Smooth muscle cell of the pulmonary artery (primary cell): ENCODE measurements at places on chromosomes 7 and 10. TPM values are rescaled to one million over a fixed set of nuclear protein-coding genes. Genes with fewer than 3 reads are reported as not detected.

PIP gene
- not detected in 2 replicates for total RNA-seq

CDK13 gene
- 59.7 and 63.8 TPM in 2 replicates for total RNA-seq

TRPV5 gene
- not detected in 2 replicates for total RNA-seq

EPO gene
- total RNA-seq, result not detected in 2 replicates

PAX4 gene
- total RNA-seq, result not detected in 2 replicates

MRPS17 gene
- total RNA-seq, result 10.4 and 11.1 TPM in 2 replicates

SRGN gene
- 498 and 560 TPM in 2 replicates for total RNA-seq

ANKMY2 gene
- 17.0 and 26.7 TPM in 2 replicates for total RNA-seq

MPLKIP gene
- total RNA-seq, result 15.3 and 18.8 TPM in 2 replicates

MOGAT3 gene
- not detected in 2 replicates for total RNA-seq

FBXO24 gene
- 0.13 and 0.20 TPM in 2 replicates for total RNA-seq

MSS51 gene
- 2.1 and 2.2 TPM in 2 replicates for total RNA-seq

TMEM26 gene
- 0.40 and 2.0 TPM in 2 replicates for total RNA-seq

PTPN12 gene
- total RNA-seq, result 57.6 and 60.6 TPM in 2 replicates

MAGI2 gene
- 9.8 and 14.9 TPM in 2 replicates for total RNA-seq

VSTM2A gene
- not detected in 2 replicates for total RNA-seq

PCGF6 gene
- total RNA-seq, result 8.3 and 8.5 TPM in 2 replicates

ZNF467 gene
- total RNA-seq, result 0.85 and 1.6 TPM in 2 replicates

HOXA11 gene
- total RNA-seq, result 0.13 TPM in 1 of 2 replicates, not detected in the other

DRGX gene
- total RNA-seq, result not detected in 2 replicates

SMO gene
- total RNA-seq, result 17.6 and 18.9 TPM in 2 replicates

DNAJC30 gene
- 3.0 and 3.5 TPM in 2 replicates for total RNA-seq

LDB3 gene
- total RNA-seq, result 0.52 and 0.96 TPM in 2 replicates

TDRD1 gene
- 0.13 and 1.2 TPM in 2 replicates for total RNA-seq

TMEM184A gene
- 0.03 and 0.13 TPM in 2 replicates for total RNA-seq

PKD1L1 gene
- 0.07 TPM in 2 replicates for total RNA-seq

TMEM273 gene
- total RNA-seq, result 0.13 and 0.33 TPM in 2 replicates

COL17A1 gene
- 0.20 and 1.1 TPM in 2 replicates for total RNA-seq

PSD gene
- 2.0 and 3.7 TPM in 2 replicates for total RNA-seq

FZD8 gene
- 14.5 and 153 TPM in 2 replicates for total RNA-seq

IL2RA gene
- total RNA-seq, result not detected in 2 replicates

MYO3A gene
- total RNA-seq, result not detected in 2 replicates

CLRN3 gene
- total RNA-seq, result not detected in 2 replicates

LIPN gene
- not detected in 2 replicates for total RNA-seq

TRIL gene
- 0.40 and 1.8 TPM in 2 replicates for total RNA-seq

CCL24 gene
- not detected in 2 replicates for total RNA-seq

TMEM236 gene
- total RNA-seq, result under 0.01 and 0.07 TPM in 2 replicates

RARRES2 gene
- total RNA-seq, result 0.65 and 1.7 TPM in 2 replicates

ZNF239 gene
- total RNA-seq, result 5.9 and 7.5 TPM in 2 replicates

FKBP6 gene
- total RNA-seq, result not detected in 2 replicates
